Activated naive CD8-positive, alpha-beta T cell treated with anti-CD3 and anti-CD28 coated beads, Interleukin-2, amount 50 U/mL, for 24 hours (primary cell): ENCODE measurements at places on chromosomes 7 and 10.

- no peak overlapping the region for H3K4me3 ChIP-seq
- H3K4me1 ChIP-seq = no peaks in the 10 kb centered on the region
- no peak overlapping the region for H3K27ac ChIP-seq
- H3K27me3 ChIP-seq = no peaks in the 10 kb centered on the region
Observed at GRCh38 chr7:29950480-29950879, 39.1 kb downstream of the SCRN1 start.

DNA sequence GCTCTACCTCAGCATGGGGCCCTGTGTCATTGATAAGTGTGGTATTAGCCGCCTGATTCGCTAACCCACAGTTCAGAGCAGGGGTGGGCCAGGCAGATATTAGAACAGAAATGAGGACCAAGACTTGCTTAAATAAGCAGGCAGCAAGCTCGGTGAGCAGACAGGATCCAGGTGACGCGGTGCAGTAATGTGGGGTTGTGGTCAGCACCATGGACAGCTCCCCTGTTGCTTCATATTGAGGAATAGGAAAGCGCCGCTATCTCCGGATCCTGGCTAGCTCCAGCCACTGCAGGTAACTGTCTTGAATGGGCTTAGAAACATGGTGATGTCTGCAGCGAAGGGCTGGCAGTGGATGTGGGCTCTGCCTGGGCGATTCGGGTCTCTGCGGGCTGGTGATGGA is 51.3 kb upstream of the GPR26 start:
- no peak overlapping the region for H3K4me3 ChIP-seq
- H3K27ac ChIP-seq = no peak overlapping the region
- no peaks in the 10 kb centered on the region for H3K4me1 ChIP-seq

DNA sequence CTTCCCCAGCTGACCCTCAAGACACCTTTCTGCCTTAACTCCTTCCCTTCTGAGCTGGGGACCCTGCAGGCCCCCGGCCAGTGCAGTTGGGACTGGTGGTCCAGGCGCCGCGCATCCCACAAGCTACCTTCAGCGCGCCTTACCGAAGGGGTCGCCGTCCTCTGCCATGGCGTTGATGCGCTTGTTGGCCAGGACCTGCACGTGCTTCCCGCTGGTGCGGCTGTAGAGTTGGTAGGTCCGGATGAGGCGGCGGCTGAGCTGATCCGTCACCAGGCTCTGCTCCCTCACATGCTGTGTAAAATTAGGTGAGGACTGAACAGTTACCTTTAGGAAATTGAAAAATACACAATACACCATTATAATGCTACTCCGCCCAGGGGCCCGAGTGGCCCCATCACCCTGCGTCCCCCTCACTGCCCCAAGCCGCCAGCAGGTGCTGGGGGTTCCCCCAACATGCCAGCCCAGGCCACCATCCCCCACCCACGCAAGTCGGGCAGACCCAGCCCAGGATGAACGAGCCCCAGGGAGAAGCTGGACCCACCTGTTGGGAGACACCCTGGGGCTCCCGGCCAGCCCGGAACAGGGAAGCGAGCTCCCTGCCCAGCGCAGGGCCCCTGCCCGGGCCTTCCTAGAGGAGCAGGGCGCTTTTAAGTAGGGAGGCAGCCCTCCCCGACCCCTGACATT is 1.2 kb downstream of the FGF8 start:
- H3K4me1 ChIP-seq = peaks cover 21% of the 10 kb centered on the region
- no peak for DNase-seq
- H3K27ac ChIP-seq = no peak overlapping the region
- H3K4me3 ChIP-seq = no peak overlapping the region
- H3K27me3 ChIP-seq = peaks cover 62% of the 10 kb centered on the region

GRCh38 chr10:100817268-100817839 is 72.0 kb downstream of the PAX2 start:
- H3K4me3 ChIP-seq = no peak overlapping the region
- no peaks in the 10 kb centered on the region for H3K4me1 ChIP-seq
- H3K27me3 ChIP-seq = peaks cover 40% of the 10 kb centered on the region
- H3K36me3 ChIP-seq = no peaks in the 10 kb centered on the region
- no peak for DNase-seq

DNA sequence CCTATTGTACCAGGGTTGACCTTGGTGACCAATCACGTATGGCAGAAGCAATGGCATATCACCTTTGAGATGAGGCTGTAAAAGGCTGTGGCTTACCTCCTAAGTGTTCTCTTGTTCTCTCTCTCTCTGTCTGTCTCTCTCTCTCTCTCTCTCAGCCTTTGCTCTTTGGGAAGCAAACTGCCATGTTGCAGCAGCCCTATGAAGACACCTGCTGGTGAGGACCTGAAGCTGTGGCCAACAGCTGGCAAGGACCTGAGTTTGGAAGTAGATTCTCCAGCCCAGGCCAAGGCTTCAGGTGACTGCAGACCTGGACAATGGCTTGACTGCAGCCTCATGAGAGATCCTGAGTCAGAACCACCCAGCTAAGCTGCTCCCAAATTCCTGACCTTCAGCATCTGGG is 161.4 kb downstream of the GPAM start:
- no peak for DNase-seq
- no peaks in the 10 kb centered on the region for H3K4me1 ChIP-seq
- H3K4me3 ChIP-seq = no peak overlapping the region

DNA sequence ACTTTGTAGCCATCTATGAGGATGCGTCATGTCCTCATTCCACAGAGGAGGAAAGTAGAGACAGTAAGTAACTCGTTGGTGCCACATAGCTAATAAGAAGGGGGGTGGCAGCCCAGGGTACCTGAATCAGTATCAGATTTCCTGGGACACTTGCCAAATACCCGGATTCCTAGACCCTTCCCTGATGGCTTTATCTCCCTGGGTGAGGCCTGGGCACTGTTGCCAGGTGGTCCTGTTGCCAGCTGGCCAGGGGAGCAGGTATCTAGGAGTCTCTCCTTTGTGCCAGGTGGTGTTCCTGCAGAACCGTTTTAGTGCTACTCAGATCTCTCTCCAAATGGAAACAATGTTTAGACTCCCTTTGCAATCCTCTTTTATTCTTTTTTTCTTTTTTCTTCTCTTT is 12.7 kb downstream of the SLC29A3 start:
- H3K27me3 ChIP-seq = no peaks in the 10 kb centered on the region
- no peak for DNase-seq
- H3K4me3 ChIP-seq = no peak overlapping the region
- no peak overlapping the region for H3K27ac ChIP-seq
- no peaks in the 10 kb centered on the region for H3K36me3 ChIP-seq

DNA sequence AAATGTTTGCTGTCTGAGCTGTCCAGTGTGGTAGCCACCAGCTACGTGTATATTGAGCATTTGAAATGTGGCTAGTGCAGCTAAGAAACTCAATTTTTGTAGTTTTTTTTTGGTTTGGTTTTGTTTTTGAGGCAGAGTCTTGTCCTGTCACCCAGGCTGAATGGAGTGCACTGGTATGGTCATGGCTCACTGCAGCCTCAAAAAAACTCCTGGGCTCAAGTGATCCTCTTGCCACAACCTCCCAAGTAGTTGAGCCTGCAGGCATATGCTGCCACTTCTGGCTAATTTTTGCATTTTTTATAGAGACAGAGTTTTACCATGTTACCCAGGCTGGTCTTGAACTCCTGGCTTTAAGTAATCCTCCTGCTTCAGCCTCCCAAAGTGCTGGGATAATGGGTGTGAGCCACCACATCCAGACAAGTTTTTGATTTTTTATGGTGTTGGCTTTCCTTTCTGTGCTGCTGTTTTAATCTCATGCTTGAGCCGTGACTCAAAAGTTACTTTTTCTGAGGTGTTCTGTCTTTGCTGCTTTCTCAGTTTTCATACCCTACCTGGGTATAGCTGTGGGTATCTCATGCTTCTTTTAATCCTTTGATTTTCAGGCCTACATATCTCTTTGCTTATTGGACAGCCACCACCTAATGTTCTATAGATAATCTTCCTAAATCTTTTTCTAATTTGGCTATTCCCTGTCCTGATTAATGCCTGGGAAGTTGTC is 16.0 kb downstream of the WAC start:
- no peak overlapping the region for H3K27ac ChIP-seq
- H3K4me3 ChIP-seq = no peak overlapping the region
- no peaks in the 10 kb centered on the region for H3K27me3 ChIP-seq
- DNase-seq = no peak
- H3K4me1 ChIP-seq = peaks cover 71% of the 10 kb centered on the region
